ENCODE measurements at places on chromosomes 7 and 10.

DNA sequence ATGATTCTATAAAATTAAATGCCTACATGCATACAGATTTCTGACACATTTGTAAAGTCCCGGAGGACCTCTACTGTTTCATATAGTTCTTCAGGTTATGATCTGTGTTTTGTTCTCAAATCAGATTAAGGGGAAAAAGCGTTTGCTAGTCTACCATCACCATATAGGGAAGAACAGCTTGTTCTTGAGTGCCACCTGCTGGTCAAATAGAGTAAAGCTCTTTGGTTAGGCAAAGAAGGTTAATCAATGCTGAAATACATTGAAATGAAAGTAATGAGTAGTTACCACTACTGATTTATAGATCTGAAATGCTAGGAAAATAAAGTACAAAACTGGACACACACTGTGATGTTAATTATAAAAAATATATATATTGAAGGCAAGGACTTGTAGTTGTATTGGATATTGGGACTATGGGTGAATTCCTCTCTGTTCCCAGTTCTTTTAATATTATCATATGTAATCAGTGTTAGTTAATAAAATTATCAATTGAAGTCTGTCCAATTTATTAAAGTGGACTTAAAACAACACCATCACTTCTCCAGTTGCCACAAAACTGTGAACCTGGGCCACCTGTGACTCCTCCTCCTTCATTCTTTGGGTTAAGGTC, 72.6 kb upstream of the PDLIM1 start:
- no peak for DNase-seq

DNA sequence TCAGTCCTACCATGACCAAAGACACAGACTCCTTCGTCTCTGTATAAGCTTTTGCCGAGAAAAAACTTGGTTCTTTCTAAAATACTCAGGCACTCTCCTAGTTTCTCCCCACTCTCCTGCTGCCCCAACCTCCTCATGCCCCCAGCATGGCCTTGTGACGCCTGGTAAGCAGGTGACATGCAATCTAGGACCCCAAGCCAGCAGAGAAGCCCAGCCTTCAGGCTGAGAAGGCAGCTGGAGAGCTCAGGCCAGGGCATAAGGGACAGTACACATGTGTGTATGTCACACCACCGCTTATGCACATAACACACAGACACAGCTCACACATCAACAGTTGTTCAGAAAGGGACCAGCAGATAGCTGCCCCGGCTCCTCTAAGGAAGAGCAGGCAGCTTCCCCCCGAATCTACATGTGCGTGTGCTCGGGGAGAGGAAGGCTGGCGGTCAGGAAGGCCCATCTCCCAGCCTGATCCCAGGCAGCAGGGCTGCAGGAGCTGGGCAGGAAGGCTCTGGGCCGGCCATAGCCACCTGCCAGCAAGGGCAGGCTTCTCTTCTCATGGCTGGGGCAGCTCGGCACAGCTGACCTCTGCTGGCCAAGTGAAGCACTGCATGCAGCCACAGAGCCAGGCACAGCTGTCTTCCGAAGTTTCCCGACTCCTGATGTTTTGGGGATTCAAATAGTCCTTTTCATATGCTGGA, 8.5 kb downstream of the DDX56 start:
- DNase-seq: peak; percentile 36

DNA sequence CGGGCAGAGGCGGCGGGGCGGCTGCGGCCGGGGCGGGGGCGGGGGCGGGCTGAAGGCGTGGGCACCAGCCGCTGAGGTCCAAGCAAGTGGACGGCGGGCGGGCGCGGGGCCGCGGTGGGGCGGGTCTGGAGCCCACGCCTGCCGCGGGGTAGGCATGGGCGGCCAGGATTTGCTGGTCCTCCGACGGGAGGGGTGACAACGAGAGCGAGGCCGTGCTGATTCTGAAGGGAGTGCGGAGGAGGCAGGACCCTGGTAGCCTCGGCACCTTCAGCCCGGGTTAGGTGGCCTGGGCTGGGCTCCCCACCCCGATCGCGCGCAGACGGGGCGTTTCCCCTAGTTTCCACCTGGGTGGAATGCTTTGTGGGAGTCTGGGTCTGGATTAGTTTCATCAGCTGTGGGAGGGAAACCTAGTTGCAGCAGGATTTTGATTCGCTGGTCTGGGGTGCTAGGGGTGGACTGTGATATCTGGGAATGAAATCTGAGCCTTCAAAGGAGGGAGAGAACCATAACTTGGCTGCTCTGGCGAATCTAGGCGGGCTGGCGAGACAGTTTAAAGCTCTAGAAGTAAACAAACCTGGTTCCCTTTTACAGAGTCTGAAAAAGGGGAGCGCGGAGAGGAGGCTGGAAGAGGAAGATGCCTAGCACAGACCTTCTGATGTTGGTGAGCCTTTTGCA, 609 bp downstream of the SGPL1 start:
- DNase-seq: no peak

GRCh38 chr10:124723826-124724225, 20.4 kb downstream of the FAM53B start:
- no peak for DNase-seq

DNA sequence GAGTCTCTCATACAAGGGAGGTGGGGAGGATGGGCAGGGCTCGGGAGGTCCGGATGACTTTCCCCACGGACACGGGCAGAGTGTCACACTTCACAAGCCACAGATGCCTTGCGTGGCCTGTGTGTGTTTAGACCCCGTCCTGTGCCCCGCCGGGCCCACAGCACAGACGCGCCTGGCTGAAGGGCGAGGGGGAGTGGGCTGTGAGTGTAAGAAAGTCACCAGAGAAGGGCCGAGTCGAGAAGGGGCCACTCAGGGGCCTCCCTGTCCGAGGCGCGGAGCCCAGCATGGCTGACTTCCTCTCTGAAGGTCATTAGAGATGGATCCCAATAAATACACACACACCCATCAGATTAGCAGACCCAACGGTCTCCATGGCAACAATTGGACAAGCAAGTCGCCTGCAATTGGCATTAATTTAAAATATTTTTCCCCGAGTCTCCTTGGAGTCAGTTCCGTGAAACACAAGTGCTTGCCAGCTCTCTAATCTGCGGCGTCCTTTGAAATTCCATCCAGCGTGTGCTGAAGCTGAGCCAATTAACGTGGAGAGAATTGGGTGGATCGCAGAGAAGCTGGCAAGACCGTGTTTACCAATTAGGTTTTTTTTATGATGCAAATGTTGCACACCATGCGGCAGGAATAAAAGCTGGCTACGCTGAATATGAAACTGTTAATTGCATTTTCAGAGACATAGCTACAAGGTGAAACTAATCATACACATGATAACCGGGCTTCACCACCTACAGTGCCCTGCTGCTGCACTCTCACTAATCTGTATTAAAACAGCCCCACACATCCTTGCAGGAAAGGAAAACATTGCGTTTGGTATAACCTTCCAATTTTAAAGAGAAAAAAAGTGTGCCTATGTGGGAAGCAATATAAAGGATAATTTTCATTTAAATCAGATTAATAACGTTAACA, 571.2 kb downstream of the PTPRN2 start:
- no peak for DNase-seq

- DNase-seq: no peak
These were observed 217.1 kb downstream of the IPMK start for GRCh38 chr10:58050575-58050974.

DNA sequence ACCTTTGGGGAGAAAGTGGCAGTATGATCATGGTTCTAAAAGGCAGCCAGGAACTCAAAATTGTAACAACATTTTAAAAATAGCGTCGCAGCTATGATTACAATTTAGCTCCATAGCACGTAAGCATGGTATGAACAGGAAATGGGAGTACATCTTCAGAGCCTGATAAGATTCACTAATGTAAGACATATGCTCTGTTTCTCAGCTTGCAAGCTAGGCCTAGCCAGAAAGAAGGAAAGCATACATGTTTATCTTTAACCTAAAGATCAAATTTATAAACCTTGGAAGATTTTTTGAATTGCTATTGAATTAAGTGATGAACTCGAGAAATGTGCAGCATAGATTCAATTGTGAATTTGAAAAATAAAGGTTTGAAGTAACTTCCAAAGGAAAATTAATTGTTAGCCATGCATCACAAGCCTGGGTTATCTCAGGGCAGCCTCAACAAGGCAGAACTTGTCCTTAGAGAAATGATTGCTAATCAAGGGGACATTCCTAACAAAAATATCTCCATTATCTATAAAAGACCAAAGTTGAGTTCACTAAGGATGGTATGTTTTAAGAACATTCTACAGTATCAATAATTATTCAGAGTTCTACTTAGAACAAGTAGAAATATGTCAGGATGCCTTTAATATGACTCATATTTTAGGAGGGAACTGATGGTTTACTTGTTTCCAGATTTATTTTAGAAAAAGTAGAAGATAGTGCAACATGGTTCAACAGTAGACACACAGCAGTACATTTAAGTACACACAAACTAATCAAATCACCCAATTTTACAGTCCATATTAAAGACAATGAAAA, 38.8 kb upstream of the SEPTIN7 start:
- DNase-seq: no peak

DNA sequence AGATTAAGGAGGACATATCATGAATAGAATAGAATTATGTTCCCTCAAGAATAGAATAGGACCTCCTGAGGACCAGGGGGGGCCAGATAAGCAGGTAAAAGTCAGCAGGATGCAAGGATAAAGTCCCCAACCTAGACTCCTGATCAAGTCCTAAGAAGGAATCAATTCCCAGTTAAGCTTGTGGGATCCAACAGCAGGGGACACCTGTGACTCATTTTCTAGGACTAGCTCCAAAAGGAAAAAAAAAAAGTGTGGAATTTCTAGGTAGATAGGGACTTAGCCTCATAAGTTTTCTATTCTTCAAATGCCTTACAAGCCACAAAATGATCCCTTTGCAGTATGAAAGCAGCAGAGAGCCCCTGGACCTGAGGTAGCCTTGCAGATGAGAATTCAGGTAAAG, 336.2 kb downstream of the WDR11 start:
- no peak for DNase-seq

DNA sequence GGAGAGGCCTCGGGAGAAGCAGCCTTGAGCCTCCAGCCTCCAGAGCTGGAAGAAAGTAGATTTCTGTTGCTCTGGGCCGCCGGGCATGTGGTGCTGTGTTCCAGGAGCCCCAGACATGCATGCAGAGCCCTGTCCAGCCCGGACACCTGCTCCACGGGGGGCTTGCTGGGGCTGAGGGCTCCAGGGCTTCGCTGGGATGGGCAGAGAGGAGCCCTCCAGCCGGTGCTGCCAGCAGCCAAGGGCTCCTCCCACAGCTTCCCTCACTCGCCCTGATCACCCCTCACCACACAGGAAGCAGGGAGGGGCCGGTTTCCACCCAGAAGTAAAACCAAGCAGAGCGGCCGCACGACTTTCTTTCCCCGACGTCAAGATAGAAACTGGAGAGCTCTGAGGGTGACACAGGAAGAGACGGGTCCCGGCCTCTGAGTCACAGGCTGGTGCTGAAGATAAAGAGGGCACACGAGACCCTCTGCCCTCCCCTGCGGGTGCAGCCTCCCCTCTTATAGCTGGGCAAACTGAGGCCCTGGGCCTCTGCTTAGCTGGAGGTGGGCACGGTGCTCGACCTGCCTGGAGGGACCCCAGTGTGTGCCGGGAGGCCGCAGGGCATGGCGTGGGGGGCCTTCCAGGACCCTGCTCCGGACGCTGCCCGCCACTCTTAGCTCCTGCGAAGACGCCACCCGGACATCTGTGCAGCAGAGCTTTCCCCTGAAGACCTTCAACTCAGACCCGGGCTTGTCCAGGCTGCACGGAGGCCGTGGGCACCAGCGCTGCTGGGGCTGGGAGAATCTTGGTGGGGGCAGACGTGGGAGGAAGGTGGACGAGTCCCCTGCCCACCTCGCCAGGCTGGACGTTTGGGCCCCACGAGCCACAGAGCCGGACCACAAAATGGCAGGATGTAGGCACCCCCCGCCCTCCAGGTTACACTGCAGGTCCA, 31.1 kb downstream of the ADAP1 start:
- peak; percentile 73 for DNase-seq
